Activated CD4-positive, alpha-beta T cell treated with anti-CD3 and anti-CD28 coated beads for 36 hours (primary cell): ENCODE measurements at places on chromosomes 13 and 19.

DNA sequence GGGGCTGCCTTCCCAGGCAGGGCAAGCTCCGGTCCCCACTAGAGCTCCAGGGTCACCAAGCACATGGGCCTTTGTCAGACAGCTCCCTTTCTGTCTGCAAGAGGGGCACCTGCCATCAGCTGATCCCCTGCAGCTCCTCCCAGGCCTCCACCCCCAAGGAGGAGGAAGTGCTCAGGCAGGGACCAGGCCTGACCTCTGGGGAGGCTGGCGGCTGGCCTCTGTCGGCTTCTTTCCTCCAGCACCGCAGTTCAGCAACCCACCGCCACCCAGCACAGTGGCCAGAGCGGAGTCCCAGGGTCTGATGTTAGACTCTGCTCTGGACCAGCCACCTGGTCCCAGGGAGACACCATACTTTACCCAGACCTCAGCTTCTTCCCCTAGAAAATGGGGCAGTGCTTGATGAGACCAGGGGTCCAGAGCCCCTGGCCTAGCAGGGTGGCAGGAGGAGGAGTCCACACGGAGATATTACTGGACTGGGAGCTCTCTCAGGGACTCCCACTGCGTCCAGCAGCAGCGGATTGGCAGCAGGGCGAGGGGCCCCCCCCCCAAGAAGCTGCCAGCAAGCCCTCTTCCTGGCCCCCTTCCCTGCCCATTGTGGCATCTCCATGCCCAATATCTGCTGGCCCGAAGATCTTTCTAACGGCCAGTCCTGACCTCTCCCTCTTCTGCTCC lies 24.1 kb downstream of the NKPD1 start:
- no peak for DNase-seq

GRCh38 chr13:57627663-57628062 lies 3.9 kb upstream of the PCDH17 start:
- no peak for DNase-seq

- no peak for DNase-seq
These were observed 25.5 kb downstream of the FGF21 start for GRCh38 chr19:48780631-48781391.

- DNase-seq, result peak; percentile 22
These were observed 7.5 kb downstream of the IZUMO2 start for GRCh38 chr19:50155520-50156109.

DNA sequence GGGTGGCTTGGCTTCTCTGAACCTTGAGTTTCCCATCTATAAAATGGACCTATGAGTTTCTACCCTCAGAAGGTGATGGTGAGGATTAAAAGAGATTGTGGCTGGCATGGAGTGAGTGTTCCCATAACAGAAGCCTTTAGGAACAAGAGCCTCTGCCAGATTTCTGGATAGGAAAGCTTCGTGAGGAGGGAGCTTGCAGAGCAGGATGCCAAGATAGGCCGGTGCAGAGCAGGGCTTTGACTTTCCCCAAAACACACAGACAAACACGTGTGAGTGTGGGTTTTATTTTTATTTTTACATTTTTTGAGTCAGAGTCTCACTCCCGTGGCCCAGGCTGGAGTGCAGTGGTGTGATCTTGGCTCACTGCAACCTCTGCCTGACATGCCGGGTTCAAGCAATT lies 3.7 kb upstream of the CNN1 start:
- DNase-seq, result no peak

GRCh38 chr19:51131780-51132680 lies 7.3 kb downstream of the SIGLEC9 start:
- peak; percentile 62 for DNase-seq

DNA sequence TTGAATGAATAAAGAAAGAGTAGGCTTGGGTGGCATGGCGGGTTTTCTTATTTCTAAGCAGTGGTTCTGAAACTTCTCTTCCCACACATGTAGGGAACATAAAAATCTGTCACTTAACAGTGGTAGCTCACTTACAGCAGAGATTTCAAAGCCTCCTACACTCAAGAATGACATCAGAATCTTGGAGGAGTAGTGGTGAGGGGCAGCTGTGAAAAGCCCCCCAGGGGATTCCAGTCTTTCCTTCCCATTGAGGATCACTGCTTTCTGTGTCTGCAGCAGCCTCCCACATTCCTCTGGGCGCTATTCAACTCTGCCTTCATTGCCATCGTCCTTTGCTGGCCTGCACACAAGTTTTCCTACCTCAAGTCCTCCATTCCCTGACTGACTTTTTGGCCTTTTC lies 8.6 kb upstream of the NEK5 start:
- no peak for DNase-seq

GRCh38 chr13:46179491-46179908 lies 2.5 kb downstream of the LCP1 start:
- peak; percentile 88 for DNase-seq

DNA sequence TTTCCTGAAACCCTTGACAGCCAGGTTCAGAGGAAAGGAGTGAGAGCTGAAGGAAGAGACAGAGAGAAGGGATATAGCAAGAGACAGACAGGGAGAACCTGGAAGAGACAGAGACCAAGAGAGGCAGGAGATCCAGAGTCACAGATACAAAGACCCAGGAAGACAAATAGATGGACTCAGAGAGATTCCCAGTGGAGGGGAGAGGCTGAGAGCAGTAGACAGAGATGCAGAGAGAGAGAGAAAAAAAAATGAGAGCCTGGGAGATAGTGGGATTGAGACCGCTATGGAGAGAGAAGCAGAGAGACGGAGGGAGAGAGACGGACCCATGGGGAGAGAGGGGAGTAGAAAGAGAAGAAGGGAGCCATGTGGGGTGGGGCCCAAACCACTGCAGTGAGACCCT lies 763 bp downstream of the FXYD7 start:
- DNase-seq, result no peak

- no peak for DNase-seq
These were observed 9.2 kb downstream of the CLIP3 start for GRCh38 chr19:36023432-36023831.

DNA sequence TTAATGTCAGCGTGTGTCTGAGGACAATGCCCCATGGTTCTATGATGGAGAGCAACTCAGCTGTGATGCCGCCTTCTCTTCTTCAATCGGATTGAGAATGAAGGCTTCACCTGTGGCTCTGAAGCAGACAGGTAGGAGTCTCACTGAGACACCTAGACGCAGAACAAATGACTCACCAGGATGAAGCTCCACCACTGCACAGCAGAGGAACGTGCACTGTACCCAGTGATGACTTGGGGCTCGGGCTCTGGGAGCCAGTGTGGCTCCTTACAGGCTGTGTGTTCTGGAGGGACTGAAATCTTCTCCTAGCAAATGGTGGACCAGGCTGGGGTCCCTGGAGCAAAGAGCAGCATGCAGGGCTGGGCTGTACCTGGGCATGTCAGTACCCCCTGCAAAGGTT lies 44.0 kb downstream of the CCDC70 start:
- DNase-seq, result no peak

- DNase-seq, result no peak
These were observed 3.2 kb downstream of the TMIGD2 start for GRCh38 chr19:4298810-4299550.

DNA sequence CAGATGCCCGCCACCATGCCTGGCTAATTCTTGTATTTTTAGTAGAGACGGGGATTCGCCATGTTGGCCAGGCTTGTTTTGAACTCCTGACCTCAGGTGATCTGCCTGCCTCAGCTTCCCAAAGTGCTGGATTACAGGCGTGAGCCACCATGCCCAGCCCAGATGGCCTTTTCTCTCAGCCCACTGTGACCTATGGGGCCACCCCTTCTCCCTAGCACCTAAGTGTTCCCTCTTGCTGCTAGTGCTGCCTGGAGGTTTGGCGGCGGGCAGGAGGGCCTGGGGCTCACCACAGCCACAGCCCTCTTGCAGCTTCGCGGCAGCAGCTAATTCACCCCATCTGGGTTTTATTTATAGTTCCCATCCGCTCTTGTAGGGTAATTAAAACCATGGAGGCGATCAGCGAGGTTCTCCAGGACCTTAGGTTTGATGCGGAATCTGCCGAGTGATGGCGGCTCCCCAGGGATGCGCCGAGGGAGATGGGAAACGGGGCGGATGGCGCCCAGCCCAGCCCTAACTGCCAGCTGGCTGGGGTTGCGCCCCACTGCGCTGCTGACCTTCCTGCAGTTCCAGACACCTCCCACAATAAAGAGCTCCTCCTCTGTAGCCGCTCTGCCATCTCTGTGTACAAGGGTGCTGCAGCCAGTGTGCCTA lies 3.3 kb downstream of the REX1BD start:
- no peak for DNase-seq

- DNase-seq, result no peak
These were observed 358.1 kb downstream of the MYO16 start for GRCh38 chr13:108987517-108987916.

GRCh38 chr19:35140962-35141836 lies 1.9 kb upstream of the FXYD7 start:
- DNase-seq, result peak; percentile 99

- no peak for DNase-seq
These were observed 200.3 kb downstream of the LMO7 start for GRCh38 chr13:75836441-75836840.

DNA sequence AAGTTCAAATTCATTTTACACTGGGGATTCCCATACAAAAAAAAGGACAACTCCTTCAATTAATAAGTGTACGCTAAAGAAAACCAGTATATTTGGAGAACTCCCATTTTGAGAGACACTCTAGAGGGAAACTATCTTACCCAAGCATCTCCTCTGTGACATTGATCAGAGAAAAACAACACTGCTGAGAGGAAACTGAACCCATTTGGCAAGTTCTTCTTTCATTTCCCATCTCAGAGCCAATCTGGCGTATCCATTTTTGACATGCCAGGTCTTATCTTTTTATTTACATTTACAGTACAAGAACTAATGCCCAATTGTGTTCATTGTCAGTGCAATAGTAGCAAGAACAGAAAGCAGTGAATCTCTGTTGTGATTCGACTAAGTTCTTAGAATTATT lies 30.1 kb downstream of the LIG4 start:
- DNase-seq, result no peak

- DNase-seq, result no peak
These were observed 92.3 kb downstream of the DOCK9 start for GRCh38 chr13:98885600-98885999.

DNA sequence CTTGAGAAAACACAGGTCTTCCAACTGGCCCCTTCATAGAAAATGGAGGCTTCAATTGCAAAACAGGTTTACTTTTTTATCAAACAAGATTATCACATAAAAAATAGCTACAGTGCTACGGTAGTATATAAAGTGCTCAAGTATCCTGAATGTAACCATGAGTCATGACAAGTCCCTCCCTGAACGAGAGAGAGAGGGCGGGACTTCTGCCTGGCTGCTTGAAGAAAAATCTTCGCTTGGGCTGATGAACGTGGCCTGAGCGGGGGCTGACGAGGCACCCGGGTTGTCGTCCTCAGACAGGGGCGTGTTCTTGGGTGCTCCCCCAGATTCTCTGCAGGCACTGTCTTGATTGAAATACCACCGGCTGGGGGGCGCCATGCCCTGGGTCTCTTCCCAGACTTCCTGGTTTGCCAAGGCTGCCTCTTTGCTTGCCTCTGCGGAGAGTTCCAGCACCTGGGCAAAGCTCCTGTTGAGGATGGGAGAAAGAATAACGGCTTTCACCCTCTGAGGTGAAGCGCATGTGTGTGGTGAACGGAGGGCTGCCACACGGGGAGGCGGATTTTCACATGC lies 23.2 kb upstream of the CPAMD8 start:
- DNase-seq, result no peak

GRCh38 chr19:34256835-34257558 lies 2.6 kb downstream of the GARRE1 start:
- DNase-seq, result no peak

GRCh38 chr13:45807520-45808099 lies 43.9 kb downstream of the SIAH3 start:
- peak; percentile 43 for DNase-seq

GRCh38 chr19:5948752-5949564 lies 29.0 kb downstream of the RANBP3 start:
- DNase-seq, result peak; percentile 46

DNA sequence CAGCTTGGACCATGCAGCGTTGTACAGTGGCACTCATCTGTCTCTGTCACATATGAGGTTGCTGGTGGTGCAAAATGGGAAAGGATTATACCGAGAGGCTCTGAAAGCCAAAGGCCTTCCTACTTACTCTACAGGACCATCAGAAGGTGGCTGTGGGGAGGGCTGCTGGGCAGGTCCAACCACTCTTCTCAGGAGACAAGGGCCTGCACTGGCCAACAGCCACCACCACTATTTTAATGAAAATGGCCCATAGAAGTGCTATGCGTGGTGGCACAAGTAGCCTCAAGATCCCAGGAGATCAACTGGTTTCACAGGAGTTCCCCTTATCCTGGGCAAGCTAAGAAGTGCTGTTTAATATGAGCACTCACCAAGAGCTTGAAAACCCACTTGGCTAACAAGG lies 52.3 kb downstream of the MRPL57 start:
- no peak for DNase-seq

- no peak for DNase-seq
These were observed 321.8 kb upstream of the NBEA start for GRCh38 chr13:34620074-34620850.

- peak; percentile 11 for DNase-seq
These were observed 85.0 kb downstream of the TDRD3 start for GRCh38 chr13:60482012-60482411.

- DNase-seq, result no peak
These were observed 59.5 kb downstream of the IER2 start for GRCh38 chr19:13209484-13210338.

- DNase-seq, result no peak
These were observed 73.0 kb downstream of the NALCN start for GRCh38 chr13:101343128-101343787.

- DNase-seq, result no peak
These were observed 3.6 kb upstream of the ELANE start for GRCh38 chr19:848386-848921.

DNA sequence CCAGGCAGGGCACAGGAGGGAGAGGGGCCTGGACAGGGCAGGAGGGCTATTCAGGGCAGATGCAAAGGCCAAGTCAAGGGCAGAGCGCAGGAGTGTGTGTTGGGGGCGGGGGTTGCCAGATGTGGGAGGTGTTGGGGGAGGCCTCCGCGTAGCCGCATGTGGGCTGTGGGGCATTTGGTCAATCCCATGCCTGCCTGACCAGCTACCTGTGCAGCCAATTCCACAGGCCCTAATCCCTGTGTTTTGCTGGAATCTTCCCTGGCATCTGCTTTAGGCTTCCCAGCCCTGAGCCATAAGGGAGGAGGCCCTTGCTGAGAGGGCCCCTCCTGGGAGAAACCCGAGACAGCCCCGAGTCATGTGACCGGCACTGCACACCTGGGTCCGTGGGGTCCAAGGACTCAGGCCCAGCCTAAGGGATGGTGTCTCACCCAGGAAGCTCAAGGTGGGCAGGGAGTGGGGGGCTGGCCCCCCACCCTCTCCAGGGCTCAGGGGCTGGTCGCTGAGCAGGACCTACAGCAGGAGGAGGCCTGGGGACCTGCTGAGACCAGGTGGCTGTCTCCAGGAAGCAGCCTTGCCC lies 20.3 kb downstream of the RFX1 start:
- peak; percentile 53 for DNase-seq

DNA sequence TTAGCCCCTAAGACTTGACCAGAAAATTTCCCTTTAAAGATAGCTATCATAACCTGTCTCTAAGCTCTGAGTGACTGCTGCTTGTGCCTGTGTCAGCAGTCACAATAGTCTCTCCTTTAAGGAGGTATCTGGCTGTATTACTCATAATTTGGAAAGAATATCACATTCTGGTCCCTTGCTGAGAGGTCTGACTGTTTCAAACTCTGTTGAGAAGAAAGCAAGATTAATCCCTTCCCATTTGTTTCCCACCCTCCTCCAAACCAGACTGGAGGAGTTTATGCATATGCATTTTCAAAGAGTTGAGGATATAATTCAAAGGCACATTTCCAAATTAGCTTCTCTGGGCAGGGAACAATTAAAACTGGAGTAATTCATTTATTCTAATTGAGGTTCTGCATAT lies 2.3 kb downstream of the HTR2A start:
- no peak for DNase-seq

- no peak for DNase-seq
These were observed 391.3 kb downstream of the EFNB2 start for GRCh38 chr13:106143930-106144709.

GRCh38 chr19:32264568-32264967 lies 80.8 kb upstream of the ZNF507 start:
- no peak for DNase-seq
